Stimulated activated CD8-positive, alpha-beta memory T cell treated with anti-CD3 and anti-CD28 coated beads, Interleukin-7, amount 100 ng/mL, for 1 hour (primary cell): ENCODE measurements at places on chromosomes 5 and 9.

DNA sequence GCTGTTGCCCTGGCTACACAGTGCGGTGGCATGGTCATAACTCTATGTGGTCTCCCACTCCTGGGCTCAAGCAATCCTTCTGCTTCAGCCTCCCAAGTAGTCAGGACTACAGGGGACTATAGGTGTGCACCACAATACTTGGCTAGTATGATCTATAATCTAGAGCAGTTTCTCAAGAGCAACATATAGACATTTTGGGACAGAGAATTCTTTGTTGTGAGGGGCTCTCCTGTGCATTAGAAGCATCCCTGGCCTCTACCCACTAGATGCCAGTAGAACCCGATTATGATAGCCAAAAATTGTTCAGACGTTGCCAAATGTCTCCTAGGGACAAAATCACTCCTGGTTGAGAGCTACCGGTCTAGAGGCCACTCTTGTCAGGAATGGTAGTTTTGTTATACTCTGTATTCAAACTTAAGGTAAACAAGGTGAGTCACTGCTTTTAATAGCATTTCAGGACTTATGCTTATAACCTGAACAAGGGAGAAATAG, 7.2 kb downstream of the ANKHD1 start:
- DNase-seq = no peak

- no peak for DNase-seq
These were observed 1.9 kb downstream of the FRMD3 start for GRCh38 chr9:83536332-83536731.

DNA sequence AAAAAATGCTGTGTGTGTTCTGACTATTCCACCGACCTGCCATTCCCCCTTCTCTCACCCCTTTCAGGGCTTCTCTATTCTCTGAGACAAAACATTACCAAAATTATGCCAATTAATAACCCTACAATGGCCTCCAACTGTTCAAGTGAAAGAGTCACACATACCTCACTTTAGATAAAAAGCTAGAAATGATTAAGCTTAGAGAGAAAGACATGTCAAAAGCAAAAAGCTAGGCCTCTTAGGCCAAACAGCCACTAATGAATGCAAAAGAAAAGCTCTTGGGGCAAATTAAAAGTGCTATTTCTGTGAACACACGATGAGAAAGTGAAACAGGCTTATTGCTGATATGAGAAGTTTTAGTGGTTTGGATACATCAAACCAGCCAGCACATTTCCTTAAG, 279.6 kb upstream of the GRAMD2B start:
- no peak for DNase-seq

DNA sequence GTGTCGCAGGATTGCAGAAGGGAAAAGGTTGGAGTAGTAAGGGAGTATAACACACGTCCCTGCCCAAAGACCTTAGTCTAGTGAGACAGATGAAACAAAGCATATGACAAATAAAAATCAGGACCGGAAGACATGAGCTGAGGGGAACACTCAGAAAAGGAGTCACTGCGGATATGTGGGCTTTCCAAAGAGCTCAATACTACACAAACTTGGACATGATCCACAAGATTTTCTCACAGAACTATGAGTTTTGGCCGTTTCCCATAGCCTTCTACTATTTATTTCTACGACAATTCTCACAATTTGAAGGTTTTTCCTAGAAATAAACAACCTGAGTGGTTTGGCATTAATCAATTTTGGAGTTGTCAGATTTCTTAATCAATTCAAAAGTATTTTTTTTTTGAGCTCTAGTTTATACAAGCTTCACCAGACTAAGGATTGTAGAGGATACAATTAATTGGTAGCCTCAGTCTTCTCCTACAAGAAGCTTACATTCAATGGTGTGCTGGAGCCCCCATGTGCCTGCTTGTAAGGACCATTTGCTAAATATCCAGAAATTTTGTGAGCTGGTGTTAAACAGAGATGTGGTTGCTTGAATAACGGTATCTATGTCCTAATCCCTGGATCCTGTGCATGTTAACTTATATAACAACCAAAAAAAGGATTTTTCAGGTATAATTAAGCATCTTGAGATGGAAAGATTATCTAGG, 91.4 kb downstream of the ADAMTS12 start:
- no peak for DNase-seq

- no peak for DNase-seq
These were observed 490.9 kb upstream of the RGMB start for GRCh38 chr5:98282521-98282920.

- no peak for DNase-seq
These were observed 54.4 kb downstream of the ANKH start for GRCh38 chr5:14816999-14817761.

DNA sequence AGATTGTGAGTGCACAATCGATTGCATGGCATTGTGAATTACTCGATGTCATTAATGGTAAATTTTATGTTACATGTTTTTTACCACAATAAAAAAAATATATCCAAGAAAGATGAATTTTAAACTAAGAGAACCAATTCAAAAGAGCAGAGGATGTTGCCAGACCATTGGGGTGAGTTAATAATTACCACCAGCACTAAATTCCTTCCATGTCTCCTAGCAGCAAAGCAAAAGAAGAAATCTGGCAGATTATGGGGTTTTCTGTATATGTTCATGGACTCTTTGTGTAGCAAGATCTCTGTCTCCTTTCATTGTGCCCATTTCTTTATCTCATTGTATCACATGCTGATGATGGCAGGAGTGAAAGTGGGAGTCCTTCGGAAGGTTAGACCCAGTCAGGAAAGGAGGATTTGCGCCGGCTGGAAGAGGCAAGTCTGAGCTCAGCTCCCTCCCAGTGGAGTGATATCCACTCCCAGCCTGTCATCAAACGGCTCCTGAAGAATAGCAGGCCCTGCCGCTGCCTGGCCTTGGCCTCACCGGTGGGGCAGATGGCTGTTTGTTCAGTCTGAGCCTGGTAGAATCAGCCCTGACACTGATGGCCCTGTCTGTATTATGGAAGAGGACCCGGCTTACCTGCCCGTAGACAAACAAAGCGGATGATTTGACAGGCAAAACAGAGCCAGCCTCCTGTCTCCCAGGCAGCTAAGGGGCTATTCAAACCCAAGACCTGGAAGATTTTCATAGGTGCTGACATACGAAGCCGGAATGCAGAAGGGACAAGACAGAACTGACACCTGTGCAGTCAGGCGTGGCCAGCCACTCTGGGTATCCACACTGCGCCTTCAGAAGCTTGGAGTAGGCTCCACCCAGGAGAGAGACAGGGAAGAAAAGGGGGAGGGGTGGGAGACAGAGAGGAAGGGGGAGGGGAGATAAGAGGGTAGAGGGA, 21.9 kb upstream of the FOXE1 start:
- no peak for DNase-seq

DNA sequence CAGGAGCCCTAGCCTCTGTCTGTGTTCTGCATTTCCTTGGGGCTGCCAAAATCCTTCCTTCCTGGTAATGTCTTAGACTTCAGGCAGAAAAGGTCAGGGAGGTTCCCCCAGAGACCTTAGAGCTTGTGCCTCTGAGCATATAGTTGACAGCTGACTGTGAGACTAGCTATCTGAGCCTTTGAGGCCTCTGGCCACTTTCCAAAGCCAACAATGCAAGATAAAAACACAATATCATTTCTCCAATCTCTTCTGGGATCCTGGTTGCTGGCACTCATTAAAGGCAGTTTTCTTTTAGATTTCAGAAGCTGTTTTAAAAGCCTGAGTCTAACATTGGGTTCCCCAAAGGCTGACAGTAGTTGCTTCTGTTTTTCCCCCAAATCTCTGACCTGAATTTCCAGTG, 13.2 kb upstream of the GLRA1 start:
- DNase-seq = no peak

DNA sequence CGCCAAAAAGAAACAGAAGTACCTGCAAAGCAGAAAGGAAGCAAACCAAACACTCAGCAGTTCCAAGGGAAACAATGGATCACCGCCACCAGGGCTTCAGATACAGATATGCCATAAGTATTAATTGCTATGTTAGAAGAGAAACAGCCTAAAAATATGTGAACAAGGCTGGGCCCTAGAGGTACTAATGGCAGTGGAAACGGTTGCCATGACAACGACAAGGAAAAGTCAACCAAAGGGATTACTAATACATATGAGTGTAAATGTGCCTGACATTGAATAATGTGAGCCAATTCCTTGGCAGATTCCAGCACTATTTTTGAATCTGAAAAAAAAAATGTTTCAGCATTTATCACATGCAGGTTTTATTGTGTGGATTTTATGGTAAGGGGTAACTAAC, 75.0 kb downstream of the CAVIN4 start:
- DNase-seq = no peak

DNA sequence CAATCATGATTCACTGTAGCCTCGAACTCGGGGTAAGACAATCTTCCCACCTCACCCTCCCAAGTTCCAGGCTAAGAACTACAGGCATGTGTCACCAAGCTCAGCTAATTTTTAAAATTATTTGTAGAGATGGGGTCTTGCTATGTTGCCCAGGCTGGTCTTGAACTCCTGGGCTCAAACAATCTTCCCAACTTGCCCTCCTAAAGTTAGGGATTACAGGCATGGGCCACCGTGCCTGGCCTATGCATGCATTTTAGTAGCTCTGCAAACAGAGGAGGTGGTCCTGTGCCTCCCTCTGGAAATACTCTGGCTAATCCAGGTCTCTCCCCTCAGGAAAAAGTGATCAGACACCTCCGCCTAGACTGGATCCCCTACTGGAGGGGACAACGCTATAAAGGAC, 21.5 kb upstream of the TRIM14 start:
- no peak for DNase-seq

DNA sequence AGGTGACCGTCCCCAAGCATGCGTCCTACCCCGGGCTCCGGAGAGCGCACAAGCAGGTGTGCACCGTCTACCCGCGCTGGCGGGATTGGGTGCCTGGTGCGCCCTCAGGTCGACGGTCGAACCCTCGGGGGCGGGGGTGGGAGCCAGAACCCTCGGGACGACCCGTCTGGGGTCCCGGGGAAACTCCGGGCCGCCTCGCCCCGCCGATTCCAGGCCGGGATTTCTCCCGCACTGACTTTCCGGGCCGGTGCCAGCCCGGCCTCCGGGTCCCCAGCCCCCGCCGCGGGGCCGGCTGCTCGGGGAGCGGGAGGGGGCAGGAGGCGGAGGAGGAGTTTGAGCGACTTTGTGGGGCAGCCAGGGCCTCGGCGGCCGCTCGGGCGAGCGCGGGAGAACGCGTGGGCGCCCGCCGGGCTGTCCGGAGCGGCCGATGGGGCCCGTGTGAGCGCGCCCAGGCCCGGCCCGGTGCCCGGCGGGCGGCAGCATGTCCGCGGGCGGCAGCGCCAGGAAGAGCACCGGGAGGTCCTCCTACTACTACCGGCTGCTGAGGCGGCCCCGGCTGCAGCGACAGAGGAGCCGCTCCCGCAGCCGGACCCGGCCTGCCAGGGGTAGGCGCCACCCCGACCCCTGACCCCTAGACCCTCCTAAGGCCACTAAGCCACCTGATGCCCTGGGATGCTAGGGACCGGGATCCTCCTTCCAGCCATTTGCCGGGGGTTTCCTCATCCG, at the start of gene DAB2IP:
TSS of gene DAB2IP (plus strand) at position 340 of the 726 bp plus-strand sequence. CDS start at position 482, 142 bp downstream.
- no peak for DNase-seq

GRCh38 chr9:21779397-21779796, 23.0 kb upstream of the MTAP start:
- DNase-seq = no peak

DNA sequence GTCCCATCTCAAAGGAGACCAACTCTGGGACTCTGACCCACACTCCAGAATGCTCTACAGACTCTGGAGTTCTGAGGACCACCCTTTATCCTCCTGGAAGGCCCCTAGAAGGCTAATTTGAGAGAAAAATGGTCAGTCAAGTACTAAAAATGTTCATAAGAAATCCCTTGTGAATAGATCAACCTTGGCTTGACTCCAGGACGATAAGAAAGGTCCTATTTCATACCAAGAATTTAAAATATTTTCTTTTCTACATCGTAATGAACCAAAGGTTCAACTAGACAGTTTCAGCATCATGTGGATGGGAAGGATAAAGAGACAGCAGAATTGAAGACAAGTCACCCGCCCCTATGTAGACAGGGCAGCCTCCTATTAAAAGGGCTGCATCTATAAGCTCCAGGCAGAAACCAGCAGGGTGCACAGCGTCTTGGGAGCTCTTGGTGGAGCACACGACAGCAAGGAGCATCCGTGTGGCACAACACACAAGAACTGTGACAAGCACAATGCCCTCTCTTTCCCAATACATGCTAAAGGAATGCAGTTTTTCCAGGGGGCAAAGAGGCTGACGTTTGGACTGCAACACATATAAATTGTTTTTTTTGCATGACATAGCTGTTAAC, 38.3 kb downstream of the RASEF start:
- DNase-seq = no peak

DNA sequence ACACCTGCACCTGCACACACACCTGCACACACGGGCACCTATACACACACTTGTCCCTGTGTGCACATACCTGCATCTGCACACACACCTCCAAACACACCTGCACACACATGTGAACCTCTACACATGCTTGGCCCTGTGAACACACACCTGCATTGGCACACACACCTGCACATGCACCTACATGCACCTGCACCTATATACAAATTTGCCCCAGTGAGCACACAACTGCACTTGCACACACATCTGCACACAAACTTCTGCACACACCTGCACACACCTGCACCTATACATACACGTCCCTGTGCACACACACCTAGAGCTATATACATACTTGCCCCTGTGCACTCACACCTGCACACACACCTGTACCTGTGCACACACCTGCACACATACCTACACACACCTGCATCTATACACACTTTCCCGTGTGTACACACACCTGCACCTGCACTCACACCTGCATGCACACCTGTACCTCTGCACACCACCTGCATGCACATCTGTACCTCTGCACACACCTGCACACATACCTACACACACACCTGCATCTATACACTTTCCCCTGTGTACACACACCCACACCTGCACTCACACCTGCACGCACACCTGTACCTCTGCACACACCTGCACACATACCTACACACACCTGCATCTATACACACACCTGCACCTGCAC, 21.5 kb upstream of the LPCAT1 start:
- no peak for DNase-seq

DNA sequence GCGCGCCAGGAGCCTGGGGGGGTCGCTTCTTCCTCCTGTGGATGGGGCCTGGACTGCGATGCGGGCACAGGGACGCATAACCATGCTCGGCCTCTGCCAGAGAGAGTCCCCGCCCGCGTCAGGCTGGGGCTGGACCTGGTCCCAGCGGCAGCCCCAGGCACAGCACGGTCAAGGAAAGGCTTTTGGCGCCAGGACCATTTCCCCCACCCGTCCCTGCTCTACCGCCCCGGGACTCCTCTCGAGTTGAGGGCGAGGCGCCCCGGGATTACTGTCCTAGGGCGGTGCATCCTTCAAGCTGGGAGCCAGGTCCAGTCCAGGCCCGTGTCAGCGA, 341 bp downstream of the MXD3 start:
- no peak for DNase-seq

- no peak for DNase-seq
These were observed 144.0 kb downstream of the DTWD2 start for GRCh38 chr5:118844351-118844750.

DNA sequence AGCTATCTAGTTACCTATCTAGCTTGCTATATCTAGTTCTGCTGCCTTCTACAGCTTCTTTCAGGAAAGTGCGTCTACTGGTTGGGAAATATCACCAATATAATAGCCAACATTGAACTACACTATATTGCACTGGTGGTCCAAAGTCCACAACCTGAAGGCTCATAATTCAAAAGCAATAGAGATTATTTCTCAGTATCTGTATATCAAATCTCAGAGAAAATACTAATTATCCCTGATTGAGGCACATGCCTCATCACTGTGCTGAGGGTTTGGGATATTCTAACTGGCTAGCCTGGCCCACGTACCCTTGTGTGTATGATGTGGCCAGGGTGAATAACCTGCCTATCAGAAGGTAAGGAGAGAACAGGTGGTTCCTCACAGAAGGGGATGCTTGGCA, 53.8 kb downstream of the SH3RF2 start:
- no peak for DNase-seq
